Hematopoietic multipotent progenitor cell treated with erythropoietin and hydrocortisone succinate and interleukin-3 and kit ligand, for 6 days (in vitro differentiated cells): ENCODE measurements at places on chromosomes 12 and 14.

DNA sequence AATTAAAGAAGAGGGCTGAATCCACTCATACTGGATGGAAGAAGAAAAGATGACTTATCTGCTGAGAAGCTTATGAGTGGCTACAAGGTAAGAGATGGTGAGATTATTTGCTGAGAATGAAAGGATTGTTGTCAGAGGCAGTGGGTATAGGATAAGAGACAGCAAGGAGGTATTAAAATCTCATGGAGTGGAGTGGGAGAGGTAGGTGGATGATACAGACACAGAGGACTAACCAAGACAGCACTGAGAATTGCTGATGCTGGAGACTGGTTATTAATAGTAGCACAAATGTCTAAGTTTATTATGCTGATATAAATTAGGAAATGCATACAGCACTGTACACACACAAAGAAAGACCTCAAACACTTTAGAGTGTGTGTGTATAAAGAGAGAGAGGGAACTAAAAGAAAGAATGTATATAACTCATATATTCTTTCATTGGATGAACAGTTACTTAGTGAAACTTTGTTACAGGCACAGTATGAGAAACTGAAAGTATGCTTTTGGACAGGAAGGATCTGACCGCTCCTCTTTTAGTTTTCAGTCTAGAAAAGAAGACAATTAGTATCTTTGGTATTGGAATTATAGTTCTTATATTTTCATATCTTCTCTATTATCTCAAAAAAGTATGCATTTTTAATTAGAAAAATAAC, 543.1 kb downstream of the LRFN5 start:
- no peak for DNase-seq

GRCh38 chr14:21087294-21088091, 11.0 kb downstream of the ZNF219 start:
- DNase-seq = peak; percentile 74

GRCh38 chr12:121893961-121894460, 5.4 kb downstream of the PSMD9 start:
- no peak for DNase-seq

DNA sequence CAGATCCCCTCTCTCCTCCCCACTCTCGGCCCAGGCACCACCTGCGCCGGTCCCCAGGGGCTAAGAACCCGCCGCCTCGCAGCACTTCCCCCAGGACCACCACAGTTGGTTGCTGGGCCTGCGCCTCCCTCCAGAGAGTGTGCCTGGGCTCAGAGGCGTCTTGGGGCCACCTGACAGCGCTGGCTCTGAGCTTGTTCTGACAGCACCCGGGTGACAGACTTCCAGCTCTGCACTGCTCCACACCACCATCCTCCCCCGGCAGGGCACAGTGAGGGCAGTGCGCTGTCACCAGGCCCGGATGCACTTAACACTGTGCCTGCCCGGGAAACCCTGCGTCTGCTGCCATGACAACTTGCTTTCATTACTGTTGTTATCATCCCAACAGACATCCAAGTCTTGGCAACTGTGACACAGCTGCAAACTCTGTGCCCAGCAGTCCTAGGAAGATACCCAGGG, 6.6 kb downstream of the BRF1 start:
- DNase-seq = peak; percentile 89

DNA sequence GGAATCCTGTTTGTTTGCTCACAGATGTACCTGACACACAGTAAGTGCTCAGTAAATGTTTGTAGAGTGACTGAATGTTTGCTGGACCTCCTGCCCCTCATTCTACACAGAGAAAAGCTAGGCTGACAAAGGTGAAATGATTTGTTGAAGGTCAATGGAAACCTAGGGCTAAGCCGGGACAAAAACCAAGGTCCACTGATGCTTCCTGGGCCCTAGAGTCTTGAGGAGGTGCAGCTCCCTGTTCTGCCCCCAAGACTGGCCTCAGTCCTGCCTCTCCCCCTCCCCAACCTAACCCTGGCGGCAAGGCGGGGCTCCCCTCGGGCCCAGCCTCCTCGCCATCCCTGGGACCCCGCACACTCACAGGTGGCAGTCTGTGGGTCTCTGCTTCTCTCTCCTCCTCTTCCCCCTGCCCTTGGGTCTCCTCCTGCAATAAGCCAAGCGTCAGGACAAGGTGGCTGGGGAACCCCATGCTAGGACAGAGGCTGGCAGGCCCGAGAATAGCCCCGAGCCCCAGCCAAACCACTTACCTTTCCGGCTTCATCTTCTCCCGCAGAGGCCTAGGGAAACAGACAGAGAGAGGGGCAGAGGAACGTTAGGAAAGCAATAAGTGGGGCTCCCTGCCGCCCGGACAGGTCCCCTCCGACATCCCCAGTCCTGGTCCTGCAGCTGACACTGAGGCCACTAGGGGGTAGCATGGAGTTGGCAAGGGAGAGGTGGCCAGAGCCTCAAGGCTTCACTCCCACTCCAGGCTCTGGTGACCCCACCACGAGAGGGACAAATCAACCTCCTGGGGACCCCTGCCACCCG, 9.3 kb downstream of the PGF start:
- peak; percentile 88 for DNase-seq

DNA sequence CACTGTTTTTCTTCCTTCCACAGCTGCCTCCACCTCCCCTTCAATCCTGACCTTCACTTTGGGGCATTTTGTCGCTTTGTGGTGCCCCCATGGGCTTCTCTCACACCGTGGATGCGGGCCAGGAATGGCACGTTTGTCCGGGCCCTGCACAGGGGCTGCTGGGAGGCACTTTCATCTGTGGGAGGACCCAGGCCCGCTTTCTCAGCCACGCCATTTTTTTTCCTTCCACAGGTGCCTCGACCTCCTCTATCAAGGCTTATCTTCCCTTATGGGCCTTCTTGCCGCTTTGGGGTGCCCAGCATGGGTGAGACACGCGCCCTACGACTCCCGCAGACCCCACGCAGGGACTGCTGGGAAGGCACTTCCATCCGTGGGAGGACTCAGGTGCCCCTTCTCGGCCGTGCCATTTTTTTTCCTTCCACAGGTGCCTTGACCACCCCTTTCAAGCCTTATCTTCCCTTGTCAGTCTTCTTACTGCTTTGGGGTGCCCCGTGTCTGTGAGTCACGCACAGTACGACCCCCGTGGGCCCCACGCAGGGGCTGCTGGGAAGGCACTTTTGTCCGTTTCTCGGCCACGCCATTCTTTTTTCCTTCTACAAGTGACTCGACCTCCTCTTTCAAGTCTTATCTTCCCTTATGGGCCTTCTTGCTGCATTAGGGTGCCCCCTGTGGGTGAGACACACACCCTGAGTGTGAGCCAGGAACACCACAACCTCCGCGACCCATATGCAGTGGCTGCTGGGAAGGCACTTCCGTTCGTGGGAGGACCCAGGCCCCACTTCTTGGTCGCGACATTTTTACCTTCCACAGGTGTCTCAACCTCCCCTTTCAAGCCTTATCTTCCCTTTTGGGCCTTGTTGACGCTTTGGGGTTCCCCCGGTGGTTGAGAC, 270.7 kb downstream of the ALG10 start:
- DNase-seq = no peak

DNA sequence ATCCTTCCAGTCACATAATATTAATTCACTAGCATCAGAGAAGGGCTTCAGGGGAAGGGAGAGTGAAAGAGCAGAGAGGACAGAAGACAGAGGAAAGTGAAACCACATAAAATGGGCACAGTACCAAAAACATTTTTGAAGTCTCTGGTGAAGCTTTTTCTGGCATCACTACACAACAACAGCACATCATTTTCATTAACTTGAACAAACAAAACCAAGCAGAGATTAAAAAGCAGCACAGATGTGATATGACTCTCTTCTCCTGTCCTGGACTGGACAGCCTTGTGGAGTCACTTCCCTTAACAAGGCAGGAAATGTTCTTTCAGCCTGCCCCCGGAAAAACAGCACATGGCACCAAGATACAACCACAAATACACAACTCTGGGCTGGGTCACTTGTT, 112.0 kb downstream of the TSPAN8 start:
- DNase-seq = no peak

DNA sequence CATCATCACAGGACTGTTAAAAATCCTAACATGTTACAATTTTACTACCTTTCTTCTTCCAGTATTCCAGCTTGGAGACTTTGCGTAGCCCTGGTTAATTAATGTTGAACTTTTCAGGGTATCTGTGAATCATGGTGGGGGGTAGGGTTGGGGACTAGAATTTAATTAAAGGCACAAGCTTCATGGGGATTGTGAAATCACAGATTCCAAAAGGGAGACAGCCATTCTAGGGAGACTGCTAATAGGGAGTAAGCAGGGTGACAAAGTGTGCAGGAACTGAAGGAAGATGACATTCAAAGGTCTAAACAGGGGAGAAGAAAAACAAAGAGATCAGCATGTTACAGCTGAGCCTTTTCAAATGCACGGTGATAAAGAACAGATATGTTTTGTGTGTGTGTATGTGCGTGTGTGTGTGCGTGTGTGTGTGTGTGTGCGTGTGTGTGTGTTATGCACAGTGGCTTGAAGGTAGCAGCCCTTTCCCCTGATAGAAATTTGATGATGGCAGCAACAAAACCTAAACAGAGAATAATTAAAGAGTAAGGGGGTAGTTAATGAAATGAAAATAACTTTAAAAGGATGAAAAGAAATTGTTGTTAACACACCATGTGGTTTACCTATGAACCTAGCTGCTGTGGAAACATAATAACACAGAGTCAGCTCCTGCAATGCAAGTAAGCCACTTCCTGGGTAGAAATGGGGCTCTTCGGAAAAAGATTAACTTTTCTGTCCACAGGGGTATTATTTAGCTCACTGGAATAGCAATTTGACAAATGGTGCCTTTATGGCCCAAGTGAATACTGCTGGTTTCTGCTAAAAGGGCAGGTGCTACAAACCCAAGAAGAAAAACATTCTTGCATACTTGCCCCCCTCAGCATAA, 581.7 kb downstream of the DIO2 start:
- no peak for DNase-seq

GRCh38 chr14:99393059-99393655, 87.5 kb downstream of the SETD3 start:
- DNase-seq = peak; percentile 68

- no peak for DNase-seq
Measured at GRCh38 chr12:128365032-128365431, 98.1 kb downstream of the TMEM132C start.

DNA sequence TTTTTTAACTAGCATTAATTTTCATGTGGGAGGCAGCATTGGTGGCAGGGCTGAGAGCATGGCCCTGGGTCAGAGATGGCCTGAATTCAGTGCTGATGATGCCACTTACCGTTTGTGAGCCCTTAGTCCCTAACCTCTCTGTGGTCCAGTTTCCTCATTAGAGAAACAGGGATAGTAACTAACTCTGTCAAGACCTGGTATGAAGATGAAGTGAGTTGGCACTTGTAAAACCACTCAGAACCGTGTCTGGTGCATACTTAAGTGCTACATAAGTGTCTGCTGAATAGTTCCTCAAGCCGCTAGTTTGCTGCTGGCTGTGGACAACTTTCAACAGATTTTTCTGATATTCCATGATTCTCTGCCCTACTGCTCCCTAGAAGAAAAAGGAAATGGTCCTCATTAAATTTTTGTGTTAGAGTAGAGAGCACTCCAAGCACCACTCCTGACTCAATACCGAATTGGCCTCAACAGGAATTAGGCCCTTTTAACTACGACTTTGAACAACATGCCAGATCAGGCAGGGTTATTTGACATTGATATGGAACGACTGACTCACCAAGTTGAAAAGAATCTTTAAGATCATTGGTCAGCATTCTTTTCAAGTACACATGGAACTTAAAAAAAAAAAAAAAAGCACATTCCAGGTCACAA, 250.2 kb downstream of the ANO2 start:
- no peak for DNase-seq

DNA sequence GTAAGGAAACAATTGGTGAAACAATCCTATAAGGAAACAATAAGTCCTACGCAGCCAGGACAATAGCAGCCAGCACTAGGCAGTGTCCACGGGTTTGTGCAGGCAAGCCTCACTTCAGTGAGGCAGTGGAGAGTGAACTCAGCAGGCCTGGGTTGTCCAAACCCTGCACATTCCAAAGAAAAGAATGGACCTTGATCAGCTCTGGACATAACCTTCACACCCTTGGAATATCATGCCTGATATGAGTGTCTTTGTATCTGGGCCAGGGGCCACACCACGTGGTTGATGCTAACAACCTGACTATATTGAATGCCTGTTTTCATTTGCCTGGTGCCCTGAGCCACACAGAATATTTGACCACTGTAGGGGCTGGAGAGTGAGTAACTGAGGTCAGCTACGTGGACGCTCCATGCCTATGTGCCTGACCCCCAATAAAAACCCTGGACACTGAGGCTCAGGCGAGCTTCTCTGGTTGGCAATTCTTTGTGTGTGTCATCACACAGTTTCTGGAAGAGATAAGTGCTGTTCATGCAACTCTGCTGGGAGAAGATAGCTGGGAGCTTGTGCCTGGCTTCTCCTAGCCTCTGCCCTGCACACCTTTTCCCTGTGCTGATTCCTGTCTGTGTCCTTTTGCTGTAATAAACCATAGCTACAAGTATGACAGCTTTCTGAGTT, 81.4 kb upstream of the NCOR2 start:
- DNase-seq = no peak

DNA sequence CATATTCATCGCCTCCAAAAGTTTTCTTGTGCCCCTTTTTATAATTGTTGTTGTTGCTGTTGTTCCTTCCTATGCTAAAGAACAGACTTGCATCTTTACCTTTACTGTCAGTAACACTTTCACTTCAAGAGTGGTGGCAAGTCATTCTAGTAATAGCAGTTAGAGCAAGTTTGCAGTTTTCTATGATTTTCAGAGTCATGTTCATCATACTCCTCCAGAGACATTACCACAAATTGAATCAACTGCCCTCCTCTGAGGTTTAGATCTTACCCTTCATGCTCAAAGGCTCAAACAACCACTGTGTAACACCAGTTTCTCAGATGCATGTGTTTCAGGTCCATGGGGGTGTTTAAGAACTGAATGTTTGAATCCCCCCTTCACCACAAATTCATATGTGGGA, 763.4 kb downstream of the LRFN5 start:
- DNase-seq = no peak

DNA sequence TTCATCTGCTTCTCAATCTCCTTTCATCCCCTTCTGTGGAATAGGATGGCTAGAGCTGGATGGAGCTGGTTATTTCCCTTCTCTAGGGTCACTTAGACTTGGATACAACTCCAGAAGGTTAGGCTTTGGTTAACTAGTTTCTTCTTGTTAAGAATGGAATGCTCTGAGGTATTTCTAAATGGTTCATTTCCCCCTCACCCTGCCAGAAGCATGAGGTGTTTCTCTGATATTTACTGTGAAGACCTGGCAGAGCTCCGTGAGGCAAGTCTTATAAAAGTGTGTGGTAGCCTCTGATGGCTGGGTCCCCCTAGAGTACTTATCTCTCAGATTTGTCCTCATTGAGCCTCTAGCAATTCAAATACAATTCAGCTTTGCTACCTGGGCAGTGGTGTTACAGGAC, 207.9 kb downstream of the SLC16A7 start:
- DNase-seq = no peak

- no peak for DNase-seq
Measured at GRCh38 chr12:119704065-119704747, 36.3 kb downstream of the PRKAB1 start.

GRCh38 chr12:82910246-82910893, 223.7 kb downstream of the TMTC2 start:
- no peak for DNase-seq

GRCh38 chr14:61147381-61147821, 133.7 kb downstream of the TMEM30B start:
- no peak for DNase-seq

- DNase-seq = no peak
Measured at GRCh38 chr12:25996677-25997076, 38.2 kb downstream of the RASSF8 start.
